ENCODE measurements at places on chromosomes 6 and 20. TPM values are rescaled to one million over a fixed set of nuclear protein-coding genes. Genes with fewer than 3 reads are reported as not detected.

The ZC2HC1B gene
- total RNA-seq = not detected

The CDYL gene
- 31.0 TPM for total RNA-seq

The PNPLA1 gene
- 0.20 TPM for total RNA-seq

The XKR7 gene
- not detected for total RNA-seq

The GPR63 gene
- total RNA-seq = 0.32 TPM
